Head of caudate nucleus (tissue), 42 donors: ENCODE measurements at places on chromosomes 3 and 15.

DNA sequence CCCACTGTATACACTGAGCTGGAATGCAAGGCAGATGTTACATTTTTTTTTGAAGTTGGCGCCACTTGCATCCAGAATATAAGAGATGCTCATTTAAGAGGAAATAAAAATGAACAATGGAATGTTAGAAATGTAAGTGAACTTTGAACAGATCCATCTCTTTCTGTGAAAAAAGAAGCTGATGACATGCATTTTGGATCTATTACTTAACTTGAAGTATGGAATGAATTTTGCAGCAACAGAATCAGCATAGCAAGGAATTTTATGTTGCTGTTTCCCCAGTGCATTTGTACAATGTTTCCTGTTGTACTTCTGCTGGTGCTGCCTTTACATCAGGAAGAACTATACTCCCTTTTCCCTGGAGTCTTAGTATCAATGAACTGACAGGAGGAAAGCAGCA, 178.2 kb downstream of the LSAMP start:
- no peak for DNase-seq

- no peak for DNase-seq
Measured at GRCh38 chr3:46399557-46399956, 7.3 kb downstream of the CCR5AS start.

GRCh38 chr3:57951066-57951882, 56.9 kb upstream of the FLNB start:
- peak; percentile 39 for DNase-seq

GRCh38 chr15:60130398-60130797, 126.3 kb downstream of the FOXB1 start:
- no peak for DNase-seq

- DNase-seq = peak; percentile 36
Measured at GRCh38 chr15:65189102-65189740, 4.1 kb upstream of the CLPX start.

- DNase-seq = no peak
Measured at GRCh38 chr3:64650096-64650622, 37.6 kb downstream of the ADAMTS9 start.

GRCh38 chr15:90343302-90343790, 8.7 kb upstream of the ZNF774 start:
- DNase-seq = no peak

- DNase-seq = no peak
Measured at GRCh38 chr15:39595338-39596221, 14.7 kb downstream of the THBS1 start.

DNA sequence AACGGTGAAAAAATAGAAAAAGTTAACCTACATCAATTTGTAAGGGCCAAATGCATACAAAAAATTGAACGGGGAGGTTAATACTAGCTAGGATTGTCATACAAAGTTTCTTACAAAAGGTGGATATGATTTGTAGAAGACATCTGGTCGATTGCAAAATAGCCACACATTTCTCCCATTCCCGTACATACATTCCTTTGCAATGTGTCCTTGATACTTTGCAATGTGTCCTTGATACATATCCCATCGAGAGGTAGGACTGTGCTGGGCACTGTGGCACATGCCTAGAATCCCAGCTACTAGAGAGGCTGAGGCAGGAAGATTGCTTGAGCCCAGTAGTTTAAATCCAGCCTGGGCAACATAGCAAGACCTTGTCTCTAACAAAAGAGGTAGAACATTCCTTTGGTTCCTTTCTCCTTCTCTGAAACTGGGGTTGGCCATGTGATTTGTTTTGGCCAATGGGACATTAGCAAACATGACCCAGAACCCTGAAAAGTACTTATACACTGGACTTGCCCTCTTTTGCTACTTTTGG, 9.5 kb downstream of the TTBK2 start:
- DNase-seq = no peak

- no peak for DNase-seq
Measured at GRCh38 chr15:97979140-97979520, 18.6 kb downstream of the ARRDC4 start.

DNA sequence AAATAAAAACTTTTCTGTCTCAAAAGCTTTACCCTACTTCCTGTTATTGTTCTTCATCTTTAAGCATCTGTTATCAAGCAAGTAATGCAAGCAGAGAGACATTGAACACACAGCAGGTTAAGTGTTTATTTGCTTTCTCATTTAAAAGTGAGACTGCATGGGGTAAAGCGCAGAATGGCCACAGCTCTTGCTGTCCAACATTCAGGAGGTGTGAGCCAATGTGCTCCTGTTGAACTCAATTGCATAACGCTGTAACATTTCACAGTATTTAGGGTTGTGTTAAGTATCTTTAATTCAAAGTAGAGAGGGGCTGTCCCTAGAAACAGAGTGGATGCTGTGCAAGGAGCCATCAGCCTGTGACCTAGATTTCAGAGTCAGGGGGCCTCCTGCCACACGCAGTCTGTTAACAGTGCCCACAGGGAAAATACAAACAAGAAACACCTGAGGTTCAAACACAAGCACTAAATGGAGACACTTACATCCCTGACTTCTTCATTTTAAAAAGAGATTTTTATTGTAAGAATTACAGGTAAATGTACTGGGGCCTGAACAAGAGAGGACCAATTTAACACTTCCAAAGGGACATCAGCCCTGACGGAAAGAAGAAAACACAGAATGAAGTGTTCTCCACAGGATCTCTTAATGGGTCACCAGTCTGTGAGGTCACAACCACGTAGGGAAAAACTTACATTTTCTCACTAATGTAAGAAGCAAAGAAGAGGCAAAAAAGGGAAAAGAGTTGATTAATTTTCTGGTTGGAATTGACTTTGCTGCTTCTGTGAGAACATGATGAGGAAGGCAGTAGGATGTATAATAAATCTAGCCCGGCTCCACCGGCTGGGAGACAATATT, 815.1 kb downstream of the VGLL3 start:
- DNase-seq = no peak

DNA sequence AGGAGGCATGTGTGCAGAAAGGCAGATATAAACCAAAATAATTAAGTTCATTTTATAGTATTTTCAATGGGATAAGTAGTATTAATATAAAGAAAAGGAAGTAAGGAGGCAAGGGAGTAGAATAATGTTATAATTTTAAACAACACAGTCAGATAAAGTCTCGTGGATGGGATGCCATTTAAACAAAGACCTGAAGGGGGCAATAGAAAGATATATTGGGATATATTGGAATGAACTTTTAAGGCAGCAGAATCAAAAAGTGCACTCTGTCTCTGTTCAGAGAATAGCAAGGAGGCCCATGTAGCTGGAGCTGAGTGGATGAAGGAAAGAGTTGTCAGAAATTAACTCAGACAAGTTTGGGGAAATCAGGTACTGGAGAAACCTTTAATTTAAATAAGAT, 158.7 kb downstream of the CGGBP1 start:
- DNase-seq = no peak

- DNase-seq = no peak
Measured at GRCh38 chr3:48571938-48572337, 8.4 kb upstream of the UCN2 start.

DNA sequence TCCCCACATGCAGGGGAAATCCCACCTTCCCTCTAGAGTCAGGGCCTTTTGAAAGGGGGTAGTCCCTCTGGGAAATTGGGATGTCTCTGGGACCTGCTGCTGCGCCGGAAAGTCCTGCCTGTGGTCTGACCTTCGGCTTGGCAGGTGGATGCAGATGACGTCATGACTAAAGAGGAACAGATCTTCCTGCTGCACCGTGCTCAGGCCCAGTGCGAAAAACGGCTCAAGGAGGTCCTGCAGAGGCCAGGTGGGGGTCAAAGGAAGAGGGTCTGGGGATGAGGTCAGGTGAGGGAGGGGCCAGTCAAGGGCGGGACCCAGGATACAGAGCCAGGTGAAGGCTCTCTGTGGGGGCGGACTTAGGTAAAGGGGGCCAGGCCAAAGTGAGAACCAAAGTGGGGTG, 16.2 kb downstream of the PTH1R start:
- no peak for DNase-seq

DNA sequence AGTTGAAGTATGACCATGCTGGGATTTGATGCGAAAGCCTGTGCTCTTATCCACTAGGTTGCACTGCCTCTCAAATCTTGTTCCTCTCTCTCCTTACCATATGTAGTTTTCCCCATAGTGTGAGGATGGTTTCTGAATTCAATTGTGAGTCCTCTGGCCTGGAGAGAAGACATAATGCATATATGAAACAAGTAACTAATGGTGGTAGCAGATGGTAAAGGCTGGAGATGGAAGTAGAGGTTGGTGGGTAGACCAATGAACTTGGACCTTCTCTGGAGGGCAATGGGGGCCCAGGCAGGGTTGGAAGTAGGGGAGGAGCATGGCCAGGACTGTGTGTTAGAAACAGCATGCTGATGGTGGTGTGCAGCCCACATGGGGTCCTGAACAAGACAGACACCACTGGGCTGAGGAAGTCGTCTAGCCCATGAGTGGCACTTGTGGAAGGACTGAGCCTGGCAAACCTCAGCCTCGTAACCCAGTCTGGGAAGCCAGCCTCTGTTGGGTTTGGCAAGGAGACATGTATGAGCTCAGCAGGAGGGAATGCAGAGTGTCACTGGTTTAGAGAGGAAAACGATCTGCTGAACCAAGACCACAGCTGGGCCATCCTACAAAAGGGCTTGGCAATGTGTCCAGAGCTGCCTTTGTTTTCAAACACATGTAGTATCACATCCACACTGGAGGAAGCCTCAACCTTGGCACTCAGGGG, 18.5 kb upstream of the LMCD1 start:
- peak; percentile 73 for DNase-seq

DNA sequence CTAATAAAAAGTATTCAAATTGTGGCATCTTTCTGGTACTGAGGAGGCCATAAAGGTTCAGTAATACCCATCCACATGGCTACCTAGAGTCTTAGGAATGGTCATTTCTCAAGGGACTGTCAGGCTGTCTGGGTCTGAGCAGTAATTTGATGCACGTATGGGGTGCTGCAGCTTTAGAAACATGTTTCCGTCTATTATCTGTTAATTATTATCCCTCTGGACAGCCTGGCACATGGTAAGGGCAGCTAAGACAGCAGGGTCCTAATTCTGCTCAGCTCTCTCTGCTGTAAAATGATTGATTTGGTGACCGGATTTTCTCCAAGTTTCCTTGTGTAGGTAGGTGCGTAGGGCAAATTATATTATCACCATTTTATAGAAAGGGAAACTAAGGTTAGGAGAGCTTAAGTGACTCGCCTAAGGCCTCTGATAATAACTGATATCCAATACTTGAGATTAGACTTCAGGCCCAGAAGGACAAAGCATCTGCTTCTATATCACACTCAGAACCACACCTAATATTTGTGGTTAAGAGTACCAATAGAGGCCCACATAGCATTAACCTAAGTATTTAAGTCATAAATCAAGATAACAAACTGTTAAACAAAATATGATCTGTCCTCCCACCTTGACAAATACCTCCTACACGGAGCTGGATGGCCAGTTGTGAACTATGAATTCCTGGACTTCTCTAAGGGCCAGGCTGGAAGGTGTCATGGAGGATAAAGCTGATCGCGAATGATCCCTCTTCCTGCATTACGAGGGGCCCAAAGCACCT, 2.9 kb upstream of the RAP2B start:
- no peak for DNase-seq

- DNase-seq = no peak
Measured at GRCh38 chr3:169674090-169674489, 10.6 kb upstream of the MECOM start.

DNA sequence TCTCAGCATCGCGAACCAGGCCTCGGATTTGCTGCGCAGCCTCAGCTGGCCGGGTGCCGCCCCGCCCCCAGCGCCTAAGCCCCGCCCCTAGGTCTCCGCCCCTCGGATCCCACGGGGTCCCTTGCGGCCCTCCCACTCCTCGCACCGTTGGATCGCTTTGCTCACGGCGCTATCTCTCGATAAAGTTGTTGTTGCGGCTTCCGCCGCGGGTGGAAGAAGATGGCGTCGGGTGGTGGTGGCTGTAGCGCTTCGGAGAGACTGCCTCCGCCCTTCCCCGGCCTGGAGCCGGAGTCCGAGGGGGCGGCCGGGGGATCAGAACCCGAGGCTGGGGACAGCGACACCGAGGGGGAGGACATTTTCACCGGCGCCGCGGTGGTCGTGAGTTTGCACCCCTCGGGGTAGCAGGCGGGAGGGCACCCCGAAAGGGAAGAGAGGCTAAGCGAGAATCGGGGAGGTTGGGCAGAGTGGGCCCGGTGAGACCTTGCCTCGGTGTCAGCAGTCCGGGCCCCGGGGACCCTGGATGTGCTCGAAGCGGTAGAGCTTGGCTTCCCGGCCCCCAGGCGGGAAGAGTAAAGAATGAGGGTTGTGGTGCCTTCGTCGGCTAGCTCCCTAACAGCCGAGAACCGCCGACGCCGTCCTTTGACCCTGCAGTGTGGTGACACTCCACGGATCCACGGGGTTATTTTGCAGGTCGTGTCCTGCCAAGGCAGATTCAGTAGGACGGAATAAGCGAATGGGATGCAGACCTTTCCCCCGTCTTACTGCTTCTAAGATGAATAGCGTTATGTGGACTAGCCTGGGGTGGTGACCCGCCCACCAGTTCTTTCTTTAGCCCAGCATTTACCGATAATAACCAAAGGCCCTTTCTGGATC, at the start of gene SNX1:
SNX1 (plus strand) TSS at position 188 of the 873 bp plus-strand sequence; CDS start at position 220, 32 bp downstream.
- peak; percentile 97 for DNase-seq

DNA sequence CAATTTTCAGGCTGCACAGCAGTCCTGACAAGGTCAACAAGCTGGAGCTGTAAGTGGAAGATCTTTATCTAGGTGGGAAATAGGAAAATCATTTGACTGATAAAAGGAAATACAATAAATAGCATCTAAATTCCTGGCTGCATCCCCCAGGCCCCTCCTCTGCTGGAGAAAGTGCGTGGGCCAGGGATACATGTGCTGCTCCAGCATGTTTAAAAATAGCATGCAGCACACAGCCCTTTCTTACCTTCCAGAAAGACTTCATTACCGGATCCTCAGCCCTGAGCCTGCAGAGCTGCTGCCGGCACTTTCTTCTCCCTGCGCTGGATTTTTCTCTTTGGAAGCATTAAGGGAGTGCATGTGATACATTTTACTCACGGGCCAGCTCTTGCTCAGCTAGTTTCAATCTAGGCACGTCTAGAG, 77.3 kb downstream of the HMG20A start:
- DNase-seq = peak; percentile 62

DNA sequence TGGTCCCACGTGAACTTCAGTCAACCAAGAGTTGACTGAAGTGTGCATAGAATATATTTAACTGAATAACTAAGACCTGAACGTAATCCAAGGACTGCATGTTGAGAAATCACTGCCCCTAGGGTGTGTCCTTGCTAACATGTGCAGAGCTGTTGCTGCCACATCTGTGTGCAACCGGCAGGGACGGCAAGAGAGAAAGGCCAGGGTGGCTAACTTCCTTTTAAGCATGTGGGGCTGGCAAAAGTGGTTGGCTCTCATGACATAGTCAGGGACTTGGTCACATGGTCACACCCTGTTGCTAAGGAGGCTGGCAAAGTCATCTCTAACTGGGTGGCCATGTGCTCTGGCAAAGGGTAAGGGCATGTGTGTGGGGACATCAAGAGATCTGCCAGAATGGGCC, 52.4 kb downstream of the GASK1A start:
- DNase-seq = peak; percentile 9

GRCh38 chr15:96020133-96020532, 310.4 kb upstream of the NR2F2 start:
- peak; percentile 45 for DNase-seq
